ENCODE measurements at places on chromosomes 1 and 21.

GRCh38 chr1:205568469-205569361 is 63.1 kb downstream of the ELK4 start:
- DNase-seq, result no peak

- DNase-seq, result no peak
These were observed 270.9 kb upstream of the PLXNA2 start for GRCh38 chr1:208515129-208515528.

DNA sequence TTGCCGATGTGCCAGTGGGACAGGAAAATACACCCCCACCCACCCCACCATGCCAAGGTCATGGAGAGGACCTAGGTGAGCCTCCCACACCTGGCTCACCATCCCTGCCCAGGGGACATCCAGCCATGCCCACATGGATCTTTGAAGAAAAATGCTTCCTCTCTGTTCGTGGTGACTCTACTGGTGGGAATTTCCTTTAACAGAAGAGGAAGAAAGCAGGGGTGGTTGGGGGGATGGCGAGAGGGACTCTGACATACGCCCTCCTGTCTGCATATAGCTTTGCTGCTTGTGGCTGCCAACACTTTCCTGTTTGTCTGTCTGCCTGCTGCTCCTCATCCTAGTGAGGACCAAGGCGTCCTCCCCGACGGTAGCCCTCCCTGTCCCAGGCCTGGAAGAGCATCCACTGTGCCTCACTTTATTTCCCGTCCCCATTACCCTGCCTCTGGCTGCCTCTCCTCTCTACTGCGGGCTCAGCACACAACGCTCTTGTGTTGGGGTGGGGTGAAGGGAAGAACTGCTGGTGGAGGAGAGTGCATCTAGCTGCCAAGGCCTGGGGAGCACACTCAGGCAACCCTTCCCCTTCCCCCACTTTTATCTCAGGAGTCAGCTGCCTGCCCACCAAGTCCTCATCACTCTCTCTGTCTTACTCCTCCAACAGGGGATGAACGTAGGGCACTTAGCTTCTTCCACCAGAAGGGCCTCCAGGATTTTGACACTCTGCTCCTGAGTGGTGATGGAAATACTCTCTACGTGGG is 2.5 kb downstream of the SEMA4A start:
- no peak for DNase-seq

GRCh38 chr1:161359291-161359690 is 8.4 kb downstream of the CFAP126 start:
- DNase-seq, result peak; percentile 40

GRCh38 chr1:238951809-238952208 is 434.6 kb upstream of the CHRM3 start:
- peak; percentile 71 for DNase-seq

- no peak for DNase-seq
These were observed 179.4 kb downstream of the HIVEP3 start for GRCh38 chr1:41739061-41739955.

DNA sequence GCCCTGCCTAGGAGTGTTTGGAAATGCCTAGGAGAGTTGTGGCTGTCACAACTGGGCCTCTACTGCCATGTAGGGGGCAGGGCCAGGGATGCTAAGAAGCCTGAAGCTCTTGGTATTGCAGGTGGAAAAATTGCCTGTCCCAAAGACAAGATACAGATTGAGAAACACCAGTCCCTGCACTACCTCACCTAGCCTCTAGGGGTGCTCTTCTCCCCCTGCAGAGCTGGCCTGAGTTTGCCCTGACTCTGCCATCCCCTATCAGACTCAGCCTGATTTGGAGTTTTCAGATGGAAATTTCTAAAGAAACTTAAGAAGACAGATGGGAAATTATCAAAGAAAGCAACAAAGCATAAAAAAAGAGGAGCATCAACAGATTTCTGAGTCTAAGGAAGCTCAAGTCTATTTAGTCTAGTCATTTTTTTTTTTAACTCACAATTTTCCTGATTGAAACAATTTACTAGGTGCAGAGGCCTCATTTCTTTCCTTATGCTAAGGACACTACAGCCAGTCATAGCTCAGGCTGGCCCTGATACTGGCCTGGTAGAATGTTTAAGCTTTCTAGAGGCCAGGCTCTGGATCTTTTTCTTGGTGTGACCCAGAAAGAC is 61.4 kb upstream of the LRRN2 start:
- peak; percentile 74 for DNase-seq

DNA sequence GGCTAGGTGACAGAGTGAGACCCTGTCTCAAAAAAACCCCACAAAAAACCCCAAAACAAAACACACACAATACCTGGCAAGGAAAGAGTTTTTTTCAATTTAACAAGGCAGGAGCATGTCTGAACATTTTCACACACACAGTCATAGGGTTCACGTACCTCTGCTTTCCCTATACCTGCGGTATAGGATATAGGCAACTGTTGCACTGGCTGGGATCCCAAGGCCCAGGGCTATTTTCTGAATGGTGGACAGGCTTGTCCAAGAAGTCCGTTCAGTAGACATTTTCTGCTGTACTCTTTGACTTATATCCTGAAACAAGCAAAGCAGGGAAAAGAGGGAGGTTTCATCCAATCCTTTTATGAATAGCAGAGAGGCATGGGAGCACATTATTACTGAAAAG is 7.6 kb downstream of the TDRKH start:
- no peak for DNase-seq

DNA sequence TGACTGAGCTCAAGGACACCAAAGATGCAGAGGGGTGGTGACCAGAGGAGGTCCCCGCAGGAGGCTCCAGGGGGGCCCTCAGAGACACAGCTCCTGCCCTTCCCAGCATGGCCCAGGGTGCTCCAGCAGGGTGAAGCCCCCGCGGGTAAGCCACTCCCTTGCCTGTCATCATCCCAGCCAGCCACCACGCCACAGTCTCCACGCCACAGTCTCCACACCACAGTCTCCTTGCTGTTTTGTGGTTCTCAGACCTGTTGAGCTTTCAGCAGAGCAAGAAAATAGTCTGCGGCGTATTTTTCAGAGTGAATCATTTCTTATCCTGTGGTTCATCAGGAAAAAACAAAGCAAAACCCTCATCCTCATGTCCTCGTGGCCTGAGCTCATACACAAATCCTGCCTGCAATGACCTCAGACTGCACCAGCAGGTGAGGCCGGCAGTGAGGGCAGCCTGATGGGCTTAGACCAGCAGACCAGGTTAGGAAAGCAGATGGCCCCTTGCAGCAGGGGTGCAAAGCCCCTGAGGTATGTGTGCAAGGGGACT is 25.7 kb upstream of the ABCG1 start:
- DNase-seq, result no peak

GRCh38 chr1:228359613-228360532 is 46.8 kb downstream of the TRIM11 start:
- no peak for DNase-seq

- no peak for DNase-seq
These were observed 65.4 kb upstream of the ESRRG start for GRCh38 chr1:216788671-216789070.
